ENCODE measurements at places on chromosomes 6 and 20. TPM values are rescaled to one million over a fixed set of nuclear protein-coding genes. Genes with fewer than 3 reads are reported as not detected.

EPPIN gene
- total RNA-seq, result not detected

CAPN11 gene
- total RNA-seq, result 4.9 TPM

TAGAP gene
- total RNA-seq, result 4.2 TPM

DNA sequence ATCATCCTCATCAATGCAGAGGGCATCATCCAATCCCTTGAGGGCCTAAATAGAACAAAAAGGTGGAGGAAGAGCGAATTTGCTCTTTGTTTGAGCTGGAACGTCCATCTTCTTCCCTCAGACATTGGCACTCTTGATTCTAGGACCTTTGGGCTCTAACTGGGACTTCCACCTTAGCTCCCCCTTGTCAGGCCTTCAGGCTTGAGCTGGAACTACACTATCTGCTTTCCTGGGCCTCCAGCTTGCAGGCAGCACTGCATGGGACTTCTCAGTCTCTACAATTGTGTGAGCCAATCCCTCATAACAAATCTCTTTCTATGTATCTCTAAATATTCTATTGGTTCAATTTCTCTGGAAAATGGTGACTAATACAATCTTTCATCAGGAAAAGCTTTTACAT, 155.4 kb downstream of the MCHR2 start:
- DNase-seq, result no peak

GRCh38 chr6:3501826-3502500, 45.1 kb upstream of the SLC22A23 start:
- no peak for DNase-seq

DNA sequence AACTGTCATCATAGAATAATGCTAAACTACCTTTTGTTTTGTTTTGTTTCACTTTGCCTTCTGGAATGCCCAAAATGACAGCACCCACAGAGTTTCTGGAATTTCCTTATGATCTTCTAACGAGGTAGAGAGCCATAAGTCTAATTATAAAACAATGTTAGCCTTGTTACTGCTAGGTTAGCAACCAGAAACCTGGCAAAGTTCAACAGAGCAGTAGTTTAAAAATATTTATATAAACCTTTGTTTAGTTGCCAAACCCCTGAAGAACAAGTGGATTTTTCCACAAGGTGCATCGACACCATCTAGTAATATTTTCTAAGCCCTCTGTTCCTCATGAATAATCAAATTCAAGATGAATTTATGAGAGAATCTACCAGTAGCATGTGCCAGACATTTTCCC, 27.6 kb upstream of the IPCEF1 start:
- DNase-seq, result no peak

DNA sequence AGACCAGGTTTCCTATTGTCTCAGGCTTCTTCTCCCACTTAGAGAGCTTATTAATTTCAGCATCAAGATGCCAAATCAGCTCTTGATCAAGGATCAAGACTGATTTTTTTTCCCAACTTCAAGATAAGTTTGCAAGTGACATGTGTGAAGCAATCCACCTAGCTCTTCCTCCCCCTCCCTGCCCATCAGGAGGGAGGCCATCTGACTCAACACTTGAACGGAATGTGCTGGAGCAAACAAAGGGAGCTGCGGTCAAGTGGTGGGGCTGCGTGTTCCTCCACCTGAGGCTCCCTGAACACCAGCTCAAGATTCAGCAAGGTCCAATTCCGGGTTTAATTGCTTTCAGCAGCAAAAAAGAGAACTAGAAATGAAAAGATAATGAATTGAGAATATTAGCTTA, 38.7 kb downstream of the TTI1 start:
- no peak for DNase-seq

- DNase-seq, result no peak
Observed at GRCh38 chr6:43776115-43776798, 6.2 kb downstream of the VEGFA start.

GRCh38 chr6:153084393-153084792, 46.7 kb downstream of the RGS17 start:
- no peak for DNase-seq

DNA sequence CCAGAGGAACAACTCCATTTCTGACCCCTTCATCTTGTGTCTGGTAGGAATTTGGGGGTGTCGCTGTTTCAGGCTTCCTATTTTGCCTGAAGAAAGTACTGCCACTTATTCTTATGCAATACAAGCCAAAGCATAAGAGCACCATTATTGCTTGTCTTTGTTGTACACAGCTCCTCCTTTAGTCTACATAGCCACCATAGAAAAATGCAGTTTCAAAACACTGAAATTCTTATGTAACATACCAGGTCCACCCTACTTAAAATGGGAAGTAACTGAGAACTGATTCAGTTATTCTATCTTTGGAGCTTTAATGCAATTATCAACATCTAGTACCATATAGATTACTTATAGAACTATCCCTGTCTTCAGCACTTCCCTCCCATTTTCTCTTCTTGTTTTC, 255.5 kb downstream of the ARHGAP18 start:
- no peak for DNase-seq

DNA sequence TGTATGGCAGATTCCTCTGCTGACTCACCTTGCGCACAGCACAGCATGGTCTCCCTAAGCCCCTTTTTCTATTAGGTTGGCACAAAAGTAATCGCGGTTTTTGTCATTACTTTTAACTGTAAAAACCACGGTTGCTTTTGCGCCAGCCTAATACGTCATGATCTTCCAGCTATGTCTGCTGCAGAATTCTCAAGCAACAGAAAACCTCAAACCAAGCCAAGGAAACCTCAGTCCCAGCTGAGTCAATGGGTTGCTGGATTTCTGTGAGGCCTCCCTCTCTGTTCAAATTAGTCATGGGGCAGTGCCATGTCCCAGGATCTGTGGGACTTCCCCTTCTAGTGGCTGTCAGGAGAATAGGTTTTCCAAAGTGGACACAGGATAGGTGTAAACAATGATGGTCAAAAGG, 15.7 kb upstream of the ENPP1 start:
- no peak for DNase-seq

GRCh38 chr6:31791324-31792089, 4.0 kb downstream of the VARS1 start:
- peak; percentile 51 for DNase-seq

DNA sequence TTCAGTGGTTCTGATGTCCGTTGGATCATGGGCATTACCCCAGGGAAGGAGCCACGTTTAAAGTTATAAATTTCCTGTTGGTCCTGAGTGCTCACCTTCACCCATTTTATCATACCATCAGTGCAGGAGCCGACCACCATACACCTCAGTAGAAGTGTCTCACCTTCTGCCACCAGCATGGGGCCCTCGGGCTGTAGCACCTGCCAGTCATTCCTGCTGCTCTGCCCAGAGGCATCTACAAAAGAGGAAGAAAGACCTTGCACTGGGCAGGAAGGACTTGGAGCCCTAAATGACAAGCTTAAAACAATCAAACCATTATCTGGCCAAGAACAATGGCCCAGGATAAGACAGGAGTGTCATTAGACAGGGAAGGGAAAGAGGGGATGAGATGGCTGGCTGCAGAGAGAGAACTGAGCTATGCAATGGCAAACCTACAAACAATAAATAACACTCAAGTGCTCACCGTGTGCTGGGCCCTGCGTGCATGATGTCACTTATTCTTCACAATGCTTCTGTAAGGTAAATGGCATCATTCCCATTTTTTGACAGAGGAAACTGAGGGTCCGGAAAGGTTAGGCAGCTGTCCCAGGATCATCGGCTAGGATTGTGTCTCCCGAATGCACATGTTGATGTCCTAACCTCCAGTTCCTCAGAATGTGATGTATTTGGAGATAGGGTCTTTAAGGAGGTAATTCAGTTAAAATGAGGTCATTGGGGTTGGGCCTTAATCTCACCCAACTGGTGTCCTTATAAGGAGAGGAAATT, 11.2 kb downstream of the SIRPB2 start:
- no peak for DNase-seq

DNA sequence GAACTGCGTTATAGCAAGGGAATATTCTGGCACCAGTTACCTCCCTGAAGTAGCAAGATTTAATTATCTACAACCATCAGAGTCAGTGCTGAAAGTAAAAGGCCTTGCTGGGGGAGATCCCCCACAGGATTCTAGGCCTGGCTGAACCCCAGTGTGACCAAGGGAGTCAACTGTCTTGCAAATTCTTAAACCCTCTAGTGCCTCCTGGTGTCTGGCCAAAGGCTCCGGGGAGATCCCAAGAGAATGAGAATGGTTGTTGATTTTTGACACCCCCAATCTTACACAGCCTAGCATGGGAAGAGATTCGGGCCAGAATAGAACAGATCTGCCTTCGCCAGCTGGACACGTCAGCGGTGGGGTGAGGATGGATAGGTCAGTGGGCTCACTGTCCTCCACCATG, 179.4 kb downstream of the ERMARD start:
- no peak for DNase-seq

DNA sequence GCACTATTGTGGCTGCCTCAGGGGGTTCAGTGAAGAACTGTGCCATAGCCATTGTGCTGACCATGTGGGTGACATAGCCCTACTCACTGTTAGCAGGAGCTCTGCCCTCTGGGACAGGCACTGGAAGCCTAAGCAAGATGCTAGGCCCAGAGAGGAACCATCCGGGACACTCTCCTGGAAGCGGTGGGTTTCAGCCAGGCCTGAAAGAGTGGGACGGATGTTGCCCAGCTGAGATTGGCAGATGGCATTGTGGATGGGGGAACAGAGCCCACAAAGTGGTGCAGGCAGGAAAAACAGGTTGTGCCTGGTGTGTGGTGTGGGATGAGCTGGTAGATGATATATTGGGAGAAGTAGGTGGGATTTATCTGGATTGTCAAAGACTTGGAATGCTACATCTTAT, 40.1 kb downstream of the DLGAP4 start:
- no peak for DNase-seq

DNA sequence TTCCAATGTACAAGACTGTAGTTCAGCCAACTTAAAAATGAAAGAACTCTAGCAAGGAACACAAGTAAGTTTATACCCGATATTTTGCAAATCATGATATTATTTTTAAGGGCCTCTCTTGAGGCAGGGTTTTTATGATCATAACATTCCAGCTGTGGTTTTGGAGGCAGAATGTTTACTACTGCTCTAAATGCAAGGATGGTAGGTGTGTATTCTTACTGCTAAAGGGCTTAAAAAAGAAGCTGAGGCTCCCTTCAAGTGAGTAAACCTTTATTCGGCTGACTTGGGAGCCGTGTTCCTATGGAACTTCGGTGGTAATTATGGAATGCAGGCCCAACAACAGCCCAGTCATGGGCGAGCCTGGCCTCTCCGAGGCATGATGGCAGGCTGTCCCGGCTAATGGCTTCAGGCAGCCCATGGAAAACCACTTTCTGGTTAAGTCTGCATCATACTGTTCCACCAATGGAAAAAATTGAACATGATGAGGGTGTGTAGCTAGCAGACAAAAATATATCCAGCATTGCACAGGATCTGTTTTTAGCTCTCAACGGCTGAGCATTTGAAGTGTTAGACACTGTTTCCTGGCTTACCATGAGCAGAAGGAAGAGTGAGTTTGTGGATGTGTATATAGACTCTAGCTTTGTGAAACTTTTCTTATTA, 111.5 kb downstream of the TIAM2 start:
- no peak for DNase-seq

DNA sequence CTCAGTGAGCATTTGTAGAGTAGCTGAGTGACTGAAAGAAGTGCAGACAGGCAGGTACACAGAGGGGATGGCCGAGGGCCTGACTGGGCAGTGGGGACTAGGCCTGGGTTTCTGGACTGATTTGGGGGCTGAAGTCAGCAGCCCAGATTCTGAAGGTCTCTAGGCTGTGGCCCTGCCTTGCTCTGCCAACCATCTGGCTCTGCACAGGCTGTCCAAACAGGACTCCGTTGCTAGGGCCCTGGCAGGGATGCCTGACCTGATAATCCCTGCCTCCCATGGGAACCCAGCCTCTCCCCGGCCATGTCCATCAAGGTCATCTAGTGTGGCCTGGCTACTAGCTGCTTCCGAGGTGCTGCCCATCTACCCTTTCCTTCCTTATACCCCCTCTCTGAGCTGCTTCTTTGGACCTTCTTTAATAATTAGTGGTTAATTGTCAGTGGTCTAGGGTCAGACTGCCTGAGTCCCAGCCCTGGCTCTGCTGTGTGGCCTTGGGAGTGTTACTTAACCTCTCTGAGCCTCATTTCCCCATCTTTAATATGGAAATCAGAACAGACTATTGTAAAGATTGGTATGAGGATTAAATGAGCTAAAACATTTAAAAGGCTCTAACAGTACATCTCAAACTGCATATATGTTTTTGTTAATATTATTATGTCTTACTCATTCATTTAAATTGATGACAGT, 137.9 kb downstream of the VEGFA start:
- DNase-seq, result no peak
